ENCODE measurements at places on chromosomes 7 and 10. TPM values are rescaled to one million over a fixed set of nuclear protein-coding genes. Genes with fewer than 3 reads are reported as not detected.

DNA sequence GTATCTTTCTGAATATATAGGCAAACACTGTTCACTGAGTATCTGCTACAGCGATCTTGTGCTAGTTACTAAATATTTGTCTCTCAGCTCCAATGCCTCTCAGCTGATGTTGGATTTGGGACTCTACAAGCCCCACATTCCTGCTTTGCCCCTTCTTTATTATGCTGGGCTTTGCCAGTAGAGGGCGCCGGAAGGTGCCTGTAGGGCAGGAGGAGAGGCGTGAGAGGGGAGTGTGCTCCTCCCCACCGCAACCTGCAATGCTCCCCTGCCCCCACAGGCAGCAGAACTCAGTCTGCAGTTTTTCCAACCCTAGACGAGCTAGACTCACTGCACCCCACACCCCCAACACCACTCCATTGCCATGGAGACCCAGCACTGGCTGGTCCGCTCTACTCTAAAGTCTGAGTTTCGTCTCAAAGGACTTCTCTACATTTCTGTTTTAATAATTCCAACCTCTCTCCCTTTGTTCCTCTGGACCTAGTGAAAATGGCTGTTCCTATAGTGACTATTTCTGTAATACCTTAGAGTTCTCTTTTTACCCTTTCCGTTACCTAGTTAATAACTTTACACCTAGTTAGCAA lies 337.6 kb downstream of the CCSER2 start:
- H3K36me3 ChIP-seq = no peaks in the 10 kb centered on the region
- H3K27me3 ChIP-seq = peaks cover 31% of the 10 kb centered on the region
- no peak overlapping the region for H3K27ac ChIP-seq
- no peak overlapping the region for H3K4me3 ChIP-seq
- DNase-seq = no peak
- H3K4me1 ChIP-seq = no peaks in the 10 kb centered on the region

DNA sequence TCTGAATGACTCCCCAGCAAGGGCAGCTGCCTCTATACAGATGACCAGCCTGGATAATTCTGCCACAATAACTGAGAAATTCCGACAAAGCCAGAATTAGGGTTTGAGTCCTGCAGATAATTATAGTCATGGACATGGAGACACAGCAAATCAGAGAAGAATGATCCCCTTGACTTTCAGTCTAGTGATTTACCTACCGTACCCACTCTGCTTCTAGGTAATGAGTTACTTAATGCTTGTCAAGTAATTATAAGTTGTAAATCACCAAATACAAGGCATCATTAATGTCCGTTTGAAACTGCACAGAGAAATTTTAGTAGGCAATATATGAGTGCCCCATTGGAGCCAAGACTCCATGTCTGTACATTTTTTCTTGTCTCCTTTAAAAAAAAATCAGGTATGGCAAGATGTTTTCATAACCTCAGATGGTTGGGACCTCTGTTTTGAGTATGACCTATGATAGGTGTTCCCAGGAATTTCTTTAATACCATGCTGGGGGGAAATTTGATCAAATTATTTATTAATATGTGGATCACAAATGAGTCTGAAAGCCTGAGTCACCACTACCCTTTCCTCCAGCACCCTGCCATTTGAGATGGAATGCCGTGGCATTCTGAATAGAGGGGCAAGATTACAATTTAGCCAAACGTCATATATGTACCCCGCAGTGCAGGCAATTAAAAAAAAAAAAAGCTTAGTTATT lies 5.5 kb upstream of the ARID5B start:
- no peak overlapping the region for H3K4me3 ChIP-seq
- H3K27ac ChIP-seq = no peak overlapping the region
- H3K27me3 ChIP-seq = no peaks in the 10 kb centered on the region
- no peaks in the 10 kb centered on the region for H3K36me3 ChIP-seq
- DNase-seq = no peak

GRCh38 chr7:133552079-133552478 lies 299.2 kb downstream of the EXOC4 start:
- DNase-seq = no peak
- H3K27me3 ChIP-seq = no peaks in the 10 kb centered on the region
- no peaks in the 10 kb centered on the region for H3K4me1 ChIP-seq
- H3K4me3 ChIP-seq = no peak overlapping the region
- no peaks in the 10 kb centered on the region for H3K36me3 ChIP-seq
- H3K27ac ChIP-seq = no peak overlapping the region

- no peak overlapping the region for H3K4me3 ChIP-seq
- H3K36me3 ChIP-seq = peaks cover 82% of the 10 kb centered on the region
- DNase-seq = no peak
- no peak overlapping the region for H3K27ac ChIP-seq
- no peaks in the 10 kb centered on the region for H3K4me1 ChIP-seq
These were observed 73.8 kb downstream of the CUL1 start for GRCh38 chr7:148772297-148773089.

DNA sequence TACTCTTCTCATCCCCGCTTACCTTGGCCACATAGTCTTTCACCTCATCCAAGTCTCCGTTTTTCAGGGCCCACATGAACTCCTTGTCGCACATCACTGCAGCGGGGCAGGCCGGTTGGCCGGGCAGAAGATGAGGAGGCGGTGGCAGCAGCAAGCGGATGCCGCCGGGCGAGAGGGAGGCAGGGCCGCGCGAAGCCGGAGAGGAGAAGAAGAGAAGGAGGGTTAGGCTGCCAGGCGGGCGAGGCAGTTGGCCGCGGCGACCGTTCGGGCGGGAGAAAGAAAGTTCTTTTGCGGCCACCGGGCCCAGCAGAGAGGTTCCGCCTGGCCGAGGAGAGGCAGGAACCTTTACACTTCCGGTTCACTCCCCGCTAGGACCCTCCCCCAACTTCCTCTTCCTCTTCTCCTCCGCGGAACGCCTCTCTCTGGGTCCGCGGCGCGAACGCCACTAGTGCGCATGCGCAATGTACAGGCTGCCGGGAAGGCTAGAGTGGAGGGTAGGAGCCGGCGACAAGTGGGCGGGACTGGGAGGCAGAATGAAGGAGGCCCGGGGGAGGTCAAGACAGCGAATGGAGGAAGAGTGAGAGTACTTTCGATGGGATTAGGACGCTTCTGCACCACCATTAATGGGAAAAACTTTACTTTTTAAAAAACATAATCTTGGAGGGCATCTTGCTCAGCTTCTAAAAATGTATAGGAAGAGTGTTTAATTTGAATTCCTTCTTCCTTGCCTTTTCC lies at the start of gene MTPN:
MTPN (minus strand) TSS at position 353 of the 735 bp plus-strand sequence; CDS start at position 94, 259 bp downstream.
- peak within 1 kb of the TSS; percentile 93 for H3K4me3 ChIP-seq
- peak within 1 kb of the TSS; percentile 92 for H3K27ac ChIP-seq
- DNase-seq = peak; percentile 99
- H3K36me3 ChIP-seq = peaks cover 5% of the 10 kb centered on the region

GRCh38 chr7:42740408-42740807 lies 171.5 kb downstream of the C7orf25 start:
- DNase-seq = no peak
- H3K36me3 ChIP-seq = no peaks in the 10 kb centered on the region
- H3K27me3 ChIP-seq = no peaks in the 10 kb centered on the region
- peaks cover 5% of the 10 kb centered on the region for H3K4me1 ChIP-seq

- H3K27ac ChIP-seq = no peak overlapping the region
- no peaks in the 10 kb centered on the region for H3K27me3 ChIP-seq
- H3K36me3 ChIP-seq = peaks cover 10% of the 10 kb centered on the region
- DNase-seq = no peak
- H3K4me1 ChIP-seq = no peaks in the 10 kb centered on the region
These were observed 8.6 kb downstream of the ZNF786 start for GRCh38 chr7:149081914-149082313.

DNA sequence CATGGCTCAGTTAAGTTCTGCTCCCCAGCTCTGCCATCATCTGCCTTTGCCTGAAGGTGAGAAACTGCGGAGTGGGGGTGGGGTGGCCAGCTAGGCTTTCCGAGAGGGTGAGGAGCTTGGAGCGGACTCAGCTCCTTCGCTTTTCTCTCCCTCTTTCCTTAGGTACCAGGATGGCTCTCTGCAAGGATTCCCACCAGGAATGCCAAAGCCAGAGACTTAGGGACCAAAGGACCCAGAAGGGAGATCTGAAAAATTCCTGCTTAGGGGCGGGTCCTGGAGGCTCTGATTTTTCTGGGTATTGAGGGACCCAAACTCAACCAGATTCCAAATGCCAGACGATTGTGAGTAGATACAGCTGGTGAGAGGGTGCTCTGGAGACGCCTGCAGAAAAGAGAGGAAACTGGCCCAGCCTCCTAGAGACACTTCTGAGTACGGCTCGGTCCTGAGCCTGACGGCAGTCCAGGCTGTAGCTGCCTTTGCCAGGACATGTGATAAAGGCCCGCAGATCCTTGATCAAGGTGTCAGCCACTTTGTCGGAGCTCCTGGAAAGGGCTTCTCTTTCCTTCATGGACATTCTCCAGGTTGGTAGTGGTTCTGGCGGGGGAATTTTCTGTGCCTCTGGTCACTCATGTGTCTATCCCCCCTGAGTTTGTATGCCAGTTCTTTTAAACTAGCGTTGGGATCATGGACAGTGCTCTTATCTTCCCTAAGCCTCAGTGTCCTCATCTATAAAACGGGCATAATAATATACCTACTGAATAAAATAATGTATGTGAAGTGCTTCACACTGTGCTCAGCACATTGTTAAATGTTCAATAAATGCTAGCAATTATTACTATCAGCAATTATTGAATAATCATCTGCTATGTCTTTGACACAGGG lies 42.5 kb upstream of the BTRC start:
- H3K36me3 ChIP-seq = no peaks in the 10 kb centered on the region
- peak overlapping the region; percentile 28 for H3K27ac ChIP-seq
- H3K27me3 ChIP-seq = peaks cover 89% of the 10 kb centered on the region
- DNase-seq = peak; percentile 24

- no peaks in the 10 kb centered on the region for H3K36me3 ChIP-seq
- DNase-seq = no peak
- no peaks in the 10 kb centered on the region for H3K4me1 ChIP-seq
- H3K4me3 ChIP-seq = no peak overlapping the region
- no peak overlapping the region for H3K27ac ChIP-seq
These were observed 449.9 kb downstream of the PTPRN2 start for GRCh38 chr7:158137516-158138328.

- no peaks in the 10 kb centered on the region for H3K27me3 ChIP-seq
- H3K4me1 ChIP-seq = peaks cover 28% of the 10 kb centered on the region
- no peak for DNase-seq
- peaks cover 24% of the 10 kb centered on the region for H3K36me3 ChIP-seq
- H3K4me3 ChIP-seq = no peak overlapping the region
These were observed 129.2 kb downstream of the STRA8 start for GRCh38 chr7:135362871-135363270.

DNA sequence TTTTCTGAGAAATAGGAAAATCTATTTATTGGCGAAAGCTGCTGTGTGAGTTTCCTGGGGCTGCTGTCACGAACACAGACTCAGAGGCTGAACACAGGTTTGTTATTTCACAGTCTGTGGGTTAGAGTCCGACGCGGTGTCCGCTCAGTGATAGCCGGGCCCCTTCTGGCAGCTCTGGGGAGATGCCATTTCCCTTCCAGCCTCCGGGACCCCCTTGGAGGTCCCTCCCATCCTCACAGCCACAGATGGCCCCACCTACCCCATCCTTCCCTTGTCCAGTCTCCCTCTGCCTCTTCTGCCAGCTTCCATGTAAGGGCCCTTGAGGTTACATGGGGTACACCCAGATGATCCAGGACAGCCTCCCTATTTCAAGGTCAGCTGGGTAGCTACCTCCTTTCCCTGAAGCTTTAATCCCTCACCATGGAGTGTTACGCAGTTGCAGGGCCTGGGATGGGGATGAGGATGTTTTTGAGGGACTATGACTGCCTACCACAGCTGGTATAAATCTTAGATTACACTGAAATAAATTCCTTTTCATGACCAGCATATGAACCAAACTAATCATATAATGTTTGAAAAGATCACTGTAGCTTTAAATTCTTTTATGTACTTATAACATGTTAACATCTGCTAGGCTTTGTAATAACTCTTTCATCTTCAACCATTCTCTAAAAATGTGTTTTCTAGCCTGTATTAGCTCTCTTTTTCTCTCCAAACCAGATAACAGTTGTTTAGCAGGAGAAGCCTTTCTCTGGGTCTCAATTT lies 98.5 kb downstream of the WDR37 start:
- no peaks in the 10 kb centered on the region for H3K36me3 ChIP-seq
- peaks cover 31% of the 10 kb centered on the region for H3K27me3 ChIP-seq
- DNase-seq = no peak
- H3K27ac ChIP-seq = no peak overlapping the region

DNA sequence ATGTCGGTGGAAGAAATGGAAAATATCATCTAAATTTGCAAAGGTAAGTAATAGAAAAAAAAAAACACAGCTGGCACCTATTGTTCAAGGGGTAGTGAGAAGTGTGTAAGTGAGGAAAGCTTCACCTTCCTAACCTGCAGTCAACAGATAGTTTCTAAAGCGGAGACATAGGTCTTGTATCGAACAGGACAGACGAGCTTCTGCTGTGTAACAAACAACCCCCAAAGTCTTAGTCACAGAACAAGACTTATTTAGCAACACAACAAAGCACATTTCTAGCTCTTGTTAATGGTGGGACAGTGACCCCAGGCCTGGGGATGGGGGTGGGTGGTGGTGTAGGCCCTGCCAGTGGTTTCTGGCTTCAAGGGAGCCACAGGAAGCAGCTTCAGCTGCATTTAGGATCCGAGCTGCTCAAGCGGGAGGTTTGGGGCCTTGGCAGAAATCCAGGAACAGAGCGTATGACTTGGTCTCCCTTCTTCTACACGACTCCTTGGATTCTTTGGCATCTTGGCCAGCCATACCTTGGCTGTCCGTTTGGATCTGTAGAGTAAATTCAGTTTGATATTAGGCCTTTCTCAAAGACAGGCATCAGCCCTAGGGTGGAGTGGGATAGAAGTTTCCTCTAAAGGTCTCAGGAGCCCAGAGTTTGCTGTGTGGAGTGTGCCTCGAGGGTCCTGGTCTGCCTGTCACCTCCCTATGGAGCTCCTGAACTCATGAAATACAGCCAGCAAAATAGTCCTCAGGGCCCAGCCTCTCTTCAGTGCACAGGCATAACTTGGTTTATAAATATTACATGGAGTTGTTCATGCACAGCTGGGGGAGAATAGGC lies 56.9 kb upstream of the SHH start:
- H3K4me3 ChIP-seq = no peak overlapping the region
- no peaks in the 10 kb centered on the region for H3K36me3 ChIP-seq
- no peaks in the 10 kb centered on the region for H3K4me1 ChIP-seq
- H3K27me3 ChIP-seq = peaks cover 67% of the 10 kb centered on the region
- no peak overlapping the region for H3K27ac ChIP-seq
- DNase-seq = no peak

DNA sequence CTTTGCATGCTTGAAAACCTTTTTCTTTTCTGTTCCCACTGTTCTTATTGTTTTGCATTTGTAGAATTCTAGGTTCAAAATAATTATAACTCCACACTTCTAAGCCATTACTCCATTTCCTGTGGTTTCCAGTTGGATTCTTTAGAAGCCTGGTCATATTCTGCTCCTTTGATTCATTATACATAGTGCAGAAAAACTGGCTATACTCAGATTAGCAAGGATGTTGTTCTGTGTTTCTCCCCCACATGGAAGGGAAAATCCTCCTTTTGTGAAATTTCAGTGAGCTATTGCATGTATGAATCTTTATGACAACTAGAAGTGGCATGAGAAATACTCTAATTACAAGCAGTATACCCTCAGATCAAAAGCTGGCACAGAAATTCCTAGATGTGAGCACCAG lies 79.5 kb downstream of the SLC13A1 start:
- no peaks in the 10 kb centered on the region for H3K27me3 ChIP-seq
- no peaks in the 10 kb centered on the region for H3K4me1 ChIP-seq
- H3K36me3 ChIP-seq = no peaks in the 10 kb centered on the region
- H3K4me3 ChIP-seq = no peak overlapping the region
- no peak for DNase-seq

GRCh38 chr10:128908499-128908898 lies 558.5 kb upstream of the MGMT start:
- H3K27ac ChIP-seq = peak overlapping the region; percentile 7
- H3K4me1 ChIP-seq = no peaks in the 10 kb centered on the region
- H3K4me3 ChIP-seq = no peak overlapping the region
- no peak for DNase-seq

TRIL gene
- total RNA-seq = 1.9 TPM

AGAP5 gene
- total RNA-seq = 3.3 TPM

FXYD4 gene
- total RNA-seq = not detected

H2BK1 gene
- total RNA-seq = not detected

CALD1 gene
- total RNA-seq = 122 TPM

TMEM120A gene
- 163 TPM for total RNA-seq

Data from left ventricle myocardium inferior (tissue), 1 donor.